ENCODE measurements at places on chromosomes 5 and 9.

GRCh38 chr9:117156144-117156688, 258.6 kb downstream of the ASTN2 start:
- peak; percentile 2 for DNase-seq

DNA sequence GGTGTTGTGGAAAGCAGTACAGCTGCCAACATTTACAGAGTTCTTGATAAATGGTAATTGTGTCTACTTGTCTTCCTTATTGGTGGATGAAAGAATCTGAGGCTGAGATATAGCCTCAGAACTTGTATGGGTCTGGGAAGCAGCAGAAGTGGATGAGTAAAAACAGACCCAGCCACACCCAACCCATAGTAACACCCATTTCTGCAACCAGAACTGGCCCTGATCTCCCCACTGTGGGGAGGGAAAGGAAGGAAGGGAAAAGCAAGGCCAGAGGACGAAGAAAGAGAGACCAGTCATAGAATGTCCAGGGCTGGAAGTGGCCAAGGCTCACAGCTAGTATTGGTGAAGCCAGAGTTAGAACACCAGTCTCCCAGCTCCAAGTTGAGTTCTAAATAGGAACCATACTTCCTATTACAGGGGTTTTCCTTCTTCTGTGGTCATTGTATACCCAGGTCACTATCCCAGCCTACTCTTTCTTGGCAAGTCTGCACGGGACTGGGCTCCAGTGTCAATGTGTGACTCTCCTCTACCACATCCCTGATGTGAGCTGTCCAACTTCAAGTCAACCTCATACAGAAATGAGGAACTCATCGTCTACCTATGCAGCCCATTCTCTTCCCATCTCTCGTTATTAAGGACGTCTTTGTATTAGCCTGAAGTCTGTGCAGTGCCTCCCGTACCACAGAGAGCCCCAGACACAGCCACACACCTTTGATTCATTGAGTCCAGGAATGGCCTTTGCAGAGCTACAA, 35.9 kb downstream of the ITK start:
- DNase-seq, result no peak

GRCh38 chr5:69276422-69277174, 41.9 kb downstream of the CDK7 start:
- DNase-seq, result peak; percentile 74

DNA sequence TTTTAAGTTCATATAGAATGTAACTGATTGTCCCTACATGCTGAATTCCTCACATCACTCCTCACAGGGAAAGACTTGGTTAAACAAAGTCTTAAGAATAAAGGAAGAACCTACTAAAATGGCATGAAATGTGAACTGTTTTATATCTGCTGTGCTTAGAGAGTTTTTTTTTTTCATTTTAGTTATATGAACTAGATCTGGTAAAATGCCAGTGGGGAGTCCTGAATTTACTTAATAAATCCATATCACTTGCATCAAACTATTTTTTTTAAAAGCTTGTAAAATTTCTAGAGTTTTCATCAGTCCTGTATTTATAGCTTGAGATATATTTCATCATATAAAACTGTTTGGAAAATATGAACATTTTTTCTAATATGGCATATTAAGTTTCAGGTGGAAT, 1528.6 kb downstream of the EFNA5 start:
- no peak for DNase-seq

DNA sequence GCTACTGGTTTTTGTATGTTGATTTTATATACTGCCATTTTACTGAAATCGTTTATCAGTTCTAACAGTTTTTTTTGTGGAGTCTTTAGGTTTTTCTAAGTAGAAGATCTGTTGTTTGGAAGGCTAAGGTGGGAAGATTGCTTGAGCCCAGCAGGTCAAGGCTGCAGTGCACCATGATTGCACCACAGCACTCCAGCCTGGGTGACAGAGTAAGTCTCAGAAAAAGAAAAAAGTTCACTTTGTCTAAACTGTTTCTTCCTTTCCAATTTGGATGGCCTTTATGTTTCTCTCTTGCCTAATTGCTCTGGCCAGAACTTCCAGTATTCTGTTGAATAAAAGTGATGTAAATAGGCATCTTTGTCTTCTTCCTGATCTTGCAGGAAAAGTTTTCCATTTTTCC, 124.5 kb upstream of the LRRTM2 start:
- DNase-seq, result no peak

DNA sequence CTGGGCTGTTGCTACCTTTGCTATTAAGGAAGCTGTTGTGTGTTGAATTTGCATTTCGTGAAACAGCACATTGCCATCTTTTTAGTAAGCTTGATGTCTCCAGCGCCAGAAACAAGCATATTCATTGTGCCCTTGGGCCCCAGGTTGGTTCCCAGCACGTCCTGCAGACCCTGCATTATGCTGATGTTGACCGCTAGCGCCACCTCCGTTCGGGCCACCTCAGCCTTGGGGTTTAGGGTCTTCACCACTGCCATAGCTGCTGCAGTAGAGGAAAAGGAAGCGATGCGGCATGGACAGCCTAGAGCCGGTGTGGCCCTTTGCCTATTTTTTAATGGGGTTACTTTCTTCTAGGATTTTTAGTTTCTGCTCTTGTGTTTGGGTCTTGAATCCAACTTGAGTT, 23.8 kb upstream of the OTULIN start:
- no peak for DNase-seq

- DNase-seq, result peak; percentile 71
These were observed 358.9 kb upstream of the RFX3 start for GRCh38 chr9:3884736-3885135.

- no peak for DNase-seq
These were observed 67.6 kb downstream of the FYB1 start for GRCh38 chr5:39151745-39152144.

GRCh38 chr5:179238628-179238970, 106.7 kb downstream of the ADAMTS2 start:
- no peak for DNase-seq

- no peak for DNase-seq
These were observed 1025.1 kb upstream of the C9orf72 start for GRCh38 chr9:28598408-28598807.

GRCh38 chr5:133041157-133041784, 10.5 kb upstream of the HSPA4 start:
- DNase-seq, result no peak

GRCh38 chr5:92941806-92942205, 639.2 kb downstream of the NR2F1-AS1 start:
- no peak for DNase-seq

- DNase-seq, result peak; percentile 93
These were observed 53.6 kb downstream of the ERGIC1 start for GRCh38 chr5:172887692-172888091.

DNA sequence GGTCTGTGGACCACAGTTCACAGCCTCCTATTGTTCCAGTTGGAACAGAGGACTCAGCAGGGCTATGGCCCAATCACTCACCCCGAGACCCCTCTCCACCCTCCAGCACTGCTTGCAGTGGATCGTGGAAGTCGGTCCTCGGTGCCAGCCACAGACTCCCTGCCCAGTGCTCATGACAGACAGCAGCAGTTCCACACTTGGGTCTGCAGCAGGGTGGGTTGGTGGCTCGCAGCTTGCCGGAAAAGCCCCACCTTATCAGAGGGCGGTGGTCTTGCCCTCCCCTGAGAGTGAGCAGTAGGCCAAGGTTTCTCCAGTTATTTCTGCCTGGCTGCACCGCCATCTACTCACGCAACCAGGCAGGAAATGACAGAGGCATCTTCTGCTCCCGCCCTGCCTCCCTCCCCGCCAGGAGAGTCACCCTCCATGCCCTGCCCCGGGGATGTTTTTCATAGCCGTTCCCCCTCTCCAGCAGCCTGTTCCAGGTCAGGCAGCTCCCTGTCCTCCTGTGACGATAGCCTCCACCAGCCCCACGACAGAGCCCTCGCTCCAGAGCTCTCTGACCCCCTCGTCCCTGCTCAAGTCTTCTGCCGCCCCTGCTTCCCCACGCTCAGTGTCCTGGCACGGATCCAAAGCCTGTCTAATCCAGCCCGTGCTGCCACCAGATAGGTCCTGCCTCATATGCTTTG, 34.5 kb downstream of the UNC5A start:
- DNase-seq, result no peak

Data from mesenchymal stem cell (in vitro differentiated cells and primary cell).